Panc1 (cell line): ENCODE measurements at places on chromosomes 4 and X. TPM values are rescaled to one million over a fixed set of nuclear protein-coding genes. Genes with fewer than 3 reads are reported as not detected.

DNA sequence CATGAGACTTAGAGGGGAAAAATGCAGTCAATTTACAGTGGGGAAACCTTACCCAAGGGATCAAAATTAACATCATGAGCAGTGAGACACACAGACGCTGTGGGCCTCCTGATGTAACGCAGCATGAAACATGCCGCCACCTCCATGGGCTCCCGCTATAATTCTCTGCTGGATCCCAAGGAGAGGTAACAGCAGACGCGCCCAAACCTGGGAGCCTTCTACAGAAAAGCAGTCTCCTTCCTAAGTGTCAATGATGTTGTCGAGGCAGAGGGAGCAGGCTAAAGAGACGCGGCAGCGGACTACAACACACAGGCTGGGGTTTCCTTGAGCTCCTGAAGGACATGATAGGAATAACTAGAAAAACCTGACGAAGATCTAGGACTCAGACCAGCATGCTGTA, 142.3 kb downstream of the AFAP1 start:
- DNase-seq = no peak
- no peaks in the 10 kb centered on the region for H3K27me3 ChIP-seq
- no peaks in the 10 kb centered on the region; the same call in 1 of the 2 replicates for H3K4me1 ChIP-seq
- peaks cover 42% of the 10 kb centered on the region for H3K36me3 ChIP-seq
- no peak overlapping the region for H3K27ac ChIP-seq

DNA sequence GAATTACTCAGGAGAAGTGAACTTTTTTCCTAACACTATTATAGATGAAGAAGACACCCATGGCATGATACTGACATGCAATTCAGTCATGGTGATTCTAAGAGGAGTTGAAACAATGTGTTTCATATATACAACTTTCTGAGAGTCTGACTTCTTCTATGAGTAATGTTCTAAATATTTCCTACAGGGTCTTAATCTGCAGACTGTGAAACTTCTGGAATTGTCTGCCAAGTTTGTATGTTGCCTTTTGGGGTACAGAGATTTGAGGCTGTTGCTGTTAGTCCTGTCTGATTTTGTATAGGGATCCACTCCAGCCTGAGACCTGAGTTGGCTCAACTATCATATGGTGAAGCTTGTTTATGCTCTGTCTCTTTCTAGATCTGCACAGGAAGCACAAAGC, 160.6 kb upstream of the GATB start:
- H3K36me3 ChIP-seq = no peaks in the 10 kb centered on the region
- H3K4me1 ChIP-seq = no peaks in the 10 kb centered on the region
- H3K4me3 ChIP-seq = no peak overlapping the region
- no peak overlapping the region for H3K27ac ChIP-seq
- DNase-seq = no peak
- no peaks in the 10 kb centered on the region for H3K27me3 ChIP-seq

DNA sequence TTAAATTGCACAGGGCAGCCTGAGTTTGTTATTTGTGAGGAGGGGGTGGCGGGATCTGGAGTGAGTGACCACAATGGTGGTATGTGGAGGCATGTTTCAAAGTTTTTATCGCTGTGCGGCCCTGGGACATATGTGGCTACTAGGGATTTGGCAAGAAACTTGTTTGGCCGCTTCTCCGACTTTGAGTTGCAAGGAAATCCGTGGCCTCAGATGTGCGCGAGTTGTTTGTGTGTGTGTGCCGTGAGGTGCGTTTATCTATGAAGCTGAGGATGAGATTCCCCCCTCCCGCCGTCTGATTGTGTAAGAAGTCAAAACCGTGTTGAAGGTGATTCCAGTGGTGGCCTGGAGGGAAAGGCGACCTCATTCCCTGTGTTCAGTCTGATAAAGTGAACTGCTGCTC, 1.4 kb downstream of the JADE3 start:
- H3K36me3 ChIP-seq = no peaks in the 10 kb centered on the region
- peak overlapping the region; percentile 83 for H3K27ac ChIP-seq
- H3K27me3 ChIP-seq = no peaks in the 10 kb centered on the region
- H3K4me3 ChIP-seq = peak overlapping the region; percentile 73
- no peak for DNase-seq

- no peak overlapping the region for H3K4me3 ChIP-seq
- DNase-seq = no peak
- H3K36me3 ChIP-seq = no peaks in the 10 kb centered on the region
- H3K27ac ChIP-seq = no peak overlapping the region
- H3K4me1 ChIP-seq = no peaks in the 10 kb centered on the region
Measured at GRCh38 chr4:110306303-110306702, 107.9 kb upstream of the ELOVL6 start.

Gene TMEM255A
- total RNA-seq = 0.31 TPM

DNA sequence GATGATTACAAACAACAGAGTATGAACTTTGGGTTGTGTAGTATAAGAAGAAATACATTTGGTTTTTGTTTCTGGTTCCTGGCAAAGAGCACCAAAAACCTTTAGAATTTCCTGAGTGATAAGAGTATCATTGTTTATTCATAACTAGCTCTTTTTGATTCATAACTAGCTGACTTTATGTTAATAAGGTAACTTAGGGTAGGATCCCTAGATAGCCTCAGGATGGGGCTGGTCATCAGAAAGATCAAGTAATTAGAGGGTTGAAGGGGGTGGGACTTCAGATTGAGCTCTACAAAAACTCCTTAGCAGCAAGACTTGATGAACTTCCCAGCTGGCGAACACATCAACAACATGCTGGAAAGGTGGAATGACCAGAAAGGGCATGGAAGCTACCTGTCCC, 166.5 kb downstream of the SCFD2 start:
- H3K4me3 ChIP-seq = no peak overlapping the region
- no peak overlapping the region for H3K27ac ChIP-seq
- no peak for DNase-seq
- no peaks in the 10 kb centered on the region for H3K36me3 ChIP-seq

GRCh38 chrX:129983575-129984110, 1.2 kb downstream of the BCORL1 start:
- no peak for DNase-seq
- H3K27ac ChIP-seq = no peak overlapping the region
- peaks cover 17% of the 10 kb centered on the region for H3K4me1 ChIP-seq
- H3K4me3 ChIP-seq = no peak overlapping the region

- no peak for DNase-seq
- no peaks in the 10 kb centered on the region for H3K27me3 ChIP-seq
- H3K36me3 ChIP-seq = no peaks in the 10 kb centered on the region
- no peak overlapping the region for H3K27ac ChIP-seq
- H3K4me3 ChIP-seq = no peak overlapping the region
- no peaks in the 10 kb centered on the region for H3K4me1 ChIP-seq
Measured at GRCh38 chr4:12723849-12724447, 760.2 kb downstream of the RAB28 start.

- no peak overlapping the region for H3K27ac ChIP-seq
- no peak for DNase-seq
- H3K4me1 ChIP-seq = no peaks in the 10 kb centered on the region
- H3K4me3 ChIP-seq = no peak overlapping the region
- H3K27me3 ChIP-seq = no peaks in the 10 kb centered on the region
Measured at GRCh38 chrX:46255046-46255445, 290.2 kb downstream of the ZNF674 start.

DNA sequence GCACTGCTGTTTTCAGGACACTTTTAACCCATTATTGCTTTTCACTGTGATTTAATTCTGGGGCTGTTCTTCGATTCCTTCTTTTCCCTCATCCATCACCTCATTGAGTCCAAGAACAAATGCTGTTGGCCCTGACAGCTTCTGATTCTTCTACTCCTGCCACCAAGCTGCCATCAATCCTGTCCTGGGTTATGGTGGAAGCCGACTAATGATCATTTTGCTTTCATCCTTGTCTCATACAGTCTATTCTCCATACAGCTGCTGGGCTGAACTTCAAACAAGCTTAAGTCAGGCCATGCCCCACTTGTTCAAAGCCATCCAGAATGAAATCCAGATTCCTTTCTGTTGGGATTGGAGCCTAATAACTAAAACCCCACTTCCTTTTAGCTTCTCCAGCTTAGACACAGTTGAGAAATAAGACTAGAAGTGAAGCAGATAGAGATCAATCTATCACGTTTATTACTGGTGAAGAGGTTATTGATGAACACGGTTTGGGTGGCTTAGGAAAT, 161.9 kb downstream of the STK32B start:
- no peaks in the 10 kb centered on the region for H3K36me3 ChIP-seq
- no peak for DNase-seq
- H3K27me3 ChIP-seq = no peaks in the 10 kb centered on the region
- H3K27ac ChIP-seq = no peak overlapping the region
- H3K4me3 ChIP-seq = no peak overlapping the region
